ENCODE measurements at places on chromosomes 16 and 17.

DNA sequence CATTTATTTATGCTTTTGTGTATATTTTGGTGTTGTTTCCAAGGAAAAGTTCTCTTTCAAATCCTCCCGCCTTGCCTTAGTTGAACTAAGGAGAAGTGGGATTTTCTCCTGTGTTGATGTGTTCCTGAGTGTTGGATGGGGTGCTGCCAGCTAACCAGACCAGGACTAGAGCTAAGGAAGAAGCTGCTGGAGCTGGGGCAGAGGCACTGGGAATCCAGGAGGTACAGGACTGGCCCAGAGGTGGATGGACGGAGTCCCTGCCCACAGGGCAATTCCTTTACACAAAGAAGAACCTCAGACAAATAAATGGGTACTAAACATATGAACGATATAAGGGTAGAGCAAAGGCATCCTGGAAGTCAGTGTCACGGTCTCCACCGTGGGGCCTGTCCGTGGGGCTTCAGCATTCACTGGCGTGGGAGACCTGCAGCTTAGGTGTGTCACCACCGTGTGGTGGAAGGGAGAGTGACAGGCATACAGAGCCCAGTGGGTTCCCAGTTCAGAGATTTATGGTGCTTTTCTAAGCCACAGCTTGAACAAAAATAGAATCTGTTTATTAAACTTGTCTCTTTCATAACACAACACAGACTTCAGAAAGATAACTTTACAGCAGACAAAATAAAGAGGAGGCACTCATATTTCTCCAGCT is 270.7 kb downstream of the NTN1 start:
- no peak for DNase-seq

DNA sequence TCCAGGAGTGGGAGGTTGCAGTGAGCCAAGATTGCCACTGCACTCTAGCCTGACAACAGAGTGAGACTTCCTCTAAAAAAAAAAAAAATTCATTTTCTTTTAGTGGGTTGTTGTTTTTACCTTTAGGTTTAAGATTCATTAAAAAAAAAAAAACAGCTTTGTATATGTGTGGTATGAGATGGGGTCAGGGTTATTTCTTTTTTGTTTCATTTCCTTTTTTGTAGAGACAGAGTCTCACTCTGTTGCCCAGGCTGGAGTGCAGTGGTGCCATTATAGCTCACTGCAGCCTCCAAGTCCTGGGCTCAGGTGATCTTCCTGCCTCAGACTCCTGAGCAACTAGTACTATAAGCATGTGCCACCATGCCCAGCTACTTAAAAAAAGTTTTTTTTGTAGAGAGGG is 47.0 kb downstream of the BCAS3 start:
- no peak for DNase-seq

DNA sequence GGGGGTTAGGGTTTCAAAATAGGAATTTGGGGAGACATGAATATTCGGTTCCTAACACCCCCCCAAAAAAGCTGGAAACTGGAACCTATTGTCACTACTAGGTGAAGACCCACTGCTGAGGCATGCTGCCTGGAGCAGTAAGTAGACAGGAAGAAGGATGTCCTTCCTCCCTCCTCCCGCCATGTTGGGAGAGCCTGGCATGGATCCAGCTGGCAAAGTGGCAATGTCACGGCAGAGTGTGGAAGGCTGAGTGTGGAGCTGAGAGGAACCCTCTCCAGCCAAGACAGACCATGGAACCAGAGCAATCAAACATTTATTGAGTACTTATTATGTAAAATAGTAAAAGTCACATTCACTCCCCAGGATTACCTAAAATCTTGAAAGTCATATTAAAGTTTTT is 49.0 kb downstream of the CCDC182 start:
- no peak for DNase-seq

GRCh38 chr17:47179141-47179540 is 10.0 kb downstream of the CDC27 start:
- no peak for DNase-seq

GRCh38 chr17:42133461-42134041 is 10.9 kb downstream of the HSPB9 start:
- no peak for DNase-seq

GRCh38 chr16:2424061-2425007 is 4.9 kb upstream of the CCNF start:
- DNase-seq = no peak

DNA sequence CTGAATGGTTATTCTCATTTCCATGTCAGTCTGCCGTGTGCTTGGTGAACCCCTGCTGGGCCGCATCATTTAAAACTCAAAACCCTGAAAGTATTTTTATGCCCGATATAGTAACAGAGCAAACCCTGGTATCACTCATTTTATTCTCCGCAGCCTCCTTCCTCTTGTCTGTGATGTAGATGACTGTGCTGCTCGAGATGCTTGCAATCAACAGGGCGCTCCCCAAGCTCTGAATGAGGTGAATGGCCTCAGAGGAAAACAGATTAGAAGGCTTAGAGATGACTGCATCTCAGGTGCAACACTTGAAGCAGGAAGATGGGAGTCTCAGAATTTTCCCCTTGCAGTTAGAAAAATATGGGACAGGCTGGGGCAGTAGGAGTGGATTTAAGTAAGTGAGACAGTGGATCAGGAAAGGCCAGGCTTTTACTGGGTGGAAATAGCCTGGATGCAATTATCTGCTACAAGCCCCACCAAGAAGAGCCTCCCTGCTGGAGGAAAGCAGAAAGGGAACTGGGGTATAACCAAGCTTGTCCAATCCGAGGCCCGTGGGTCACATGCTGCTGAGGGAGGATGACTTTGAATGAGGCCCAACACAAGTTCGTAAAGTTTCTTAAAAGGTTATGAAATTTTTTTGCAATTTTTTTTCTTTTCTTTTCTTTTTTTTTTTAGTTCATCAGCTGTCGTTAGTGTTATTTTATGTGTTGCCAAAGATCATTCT is 166.9 kb downstream of the CDH13 start:
- no peak for DNase-seq

GRCh38 chr17:41681776-41682175 is 6.9 kb upstream of the EIF1 start:
- DNase-seq = no peak

DNA sequence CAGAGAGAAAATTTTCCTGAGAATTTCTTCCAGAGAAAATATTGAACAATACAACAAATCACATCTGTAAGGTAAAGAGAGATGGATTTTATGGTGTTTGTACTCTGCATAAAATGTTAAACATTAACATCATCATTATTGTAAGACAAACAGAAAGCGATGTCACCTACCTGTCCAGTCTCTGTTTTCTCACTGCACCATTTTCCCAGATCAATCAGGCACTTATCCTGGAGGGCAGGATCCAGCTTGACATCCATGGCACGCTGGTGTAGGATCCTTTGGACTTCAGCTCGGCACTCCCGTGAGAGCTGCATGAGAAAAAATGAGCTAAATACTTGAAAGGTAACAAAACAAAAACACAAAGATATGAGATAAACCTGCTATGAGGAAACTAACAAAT is 55.9 kb upstream of the CLEC18B start:
- DNase-seq = no peak

DNA sequence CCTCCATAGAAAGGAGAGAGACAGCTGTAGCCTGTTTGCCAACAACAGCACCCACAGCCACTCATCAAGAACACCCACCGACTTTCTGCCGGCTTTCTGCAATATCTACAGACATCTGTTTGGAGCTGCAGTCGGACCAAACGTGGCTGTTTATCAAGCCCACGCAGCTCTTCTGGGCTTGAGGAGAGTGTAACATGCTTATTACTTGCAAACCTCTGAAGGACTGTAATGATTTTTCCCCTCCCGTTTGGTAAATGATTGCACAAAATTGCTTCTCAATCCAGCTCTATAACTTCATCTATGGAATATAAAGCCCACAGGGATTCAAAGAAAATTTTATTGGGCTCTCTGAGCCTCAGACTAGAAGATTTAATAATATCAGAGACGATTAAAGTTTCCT is 100.5 kb downstream of the VAT1L start:
- no peak for DNase-seq

DNA sequence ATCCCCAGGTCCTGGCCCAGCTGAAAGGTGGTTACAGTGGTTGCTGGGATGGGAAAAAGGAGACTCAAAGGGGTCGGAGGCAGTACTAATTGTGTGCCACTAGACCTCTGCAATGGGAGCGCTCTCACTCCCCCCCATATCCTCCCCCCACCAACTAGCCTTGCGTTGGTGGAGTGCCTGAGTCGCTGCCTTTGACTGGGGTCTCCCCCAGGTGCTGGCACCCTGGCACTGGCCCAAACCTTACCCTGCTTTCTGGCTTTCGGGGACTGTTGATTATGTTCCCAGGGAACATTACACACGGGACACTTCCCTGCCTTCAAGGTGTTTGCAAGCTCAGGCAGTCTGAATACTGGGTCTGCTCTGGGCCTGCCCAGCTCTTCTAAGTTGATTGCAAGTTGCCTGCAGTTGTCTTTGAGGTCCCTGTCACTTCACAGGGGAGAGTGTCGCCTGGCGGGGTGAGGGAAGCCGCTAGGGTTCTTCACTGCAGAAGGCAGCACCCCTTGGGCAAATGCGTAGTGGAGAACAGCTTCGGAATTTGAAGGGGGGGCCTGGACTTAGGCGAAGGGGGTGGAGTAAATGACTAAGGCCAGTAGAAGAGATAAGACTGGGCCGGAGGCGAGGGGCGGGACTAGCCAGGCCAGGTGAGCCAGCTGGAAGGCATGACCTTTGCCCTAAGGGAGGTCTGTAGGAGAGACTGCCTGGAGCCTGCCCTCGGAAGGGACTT is 98.0 kb downstream of the RAB11FIP4 start:
- DNase-seq = no peak

- peak; percentile 45 for DNase-seq
Observed at GRCh38 chr17:27807567-27808470, 7.5 kb upstream of the NOS2 start.

- DNase-seq = no peak
Observed at GRCh38 chr17:7777017-7777416, 57.0 kb upstream of the KDM6B start.

GRCh38 chr17:8412089-8412488 is 14.5 kb upstream of the RNF222 start:
- DNase-seq = no peak

- DNase-seq = no peak
Observed at GRCh38 chr16:89478576-89479221, 11.7 kb downstream of the ANKRD11 start.

DNA sequence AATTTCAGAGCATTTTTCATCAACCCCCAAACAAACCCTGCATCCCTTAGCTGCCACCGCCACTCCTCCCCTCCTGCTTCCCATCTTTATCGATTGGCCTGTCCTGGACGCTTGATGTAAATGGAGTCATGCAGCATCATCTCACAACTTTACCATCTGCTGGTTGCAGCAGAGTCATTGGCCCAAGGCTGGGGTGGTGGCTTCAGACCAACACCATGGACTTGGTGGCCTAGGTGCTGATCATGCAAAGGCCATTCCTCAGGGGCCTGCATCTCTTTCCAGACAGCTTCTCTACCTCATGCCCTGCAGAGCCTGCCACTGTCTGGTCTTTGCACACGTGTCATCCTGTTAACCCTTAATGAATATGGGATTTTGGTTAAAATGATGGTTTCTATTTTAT is 73.4 kb downstream of the MPRIP start:
- no peak for DNase-seq

GRCh38 chr16:67278773-67279295 is 498 bp upstream of the PLEKHG4 start:
- DNase-seq = peak; percentile 20

GRCh38 chr16:58458606-58459343 is 41.2 kb upstream of the NDRG4 start:
- DNase-seq = no peak

- DNase-seq = no peak
Observed at GRCh38 chr17:14123619-14124278, 54.4 kb downstream of the COX10 start.

- no peak for DNase-seq
Observed at GRCh38 chr16:50740736-50741135, 1.1 kb upstream of the CYLD start.

DNA sequence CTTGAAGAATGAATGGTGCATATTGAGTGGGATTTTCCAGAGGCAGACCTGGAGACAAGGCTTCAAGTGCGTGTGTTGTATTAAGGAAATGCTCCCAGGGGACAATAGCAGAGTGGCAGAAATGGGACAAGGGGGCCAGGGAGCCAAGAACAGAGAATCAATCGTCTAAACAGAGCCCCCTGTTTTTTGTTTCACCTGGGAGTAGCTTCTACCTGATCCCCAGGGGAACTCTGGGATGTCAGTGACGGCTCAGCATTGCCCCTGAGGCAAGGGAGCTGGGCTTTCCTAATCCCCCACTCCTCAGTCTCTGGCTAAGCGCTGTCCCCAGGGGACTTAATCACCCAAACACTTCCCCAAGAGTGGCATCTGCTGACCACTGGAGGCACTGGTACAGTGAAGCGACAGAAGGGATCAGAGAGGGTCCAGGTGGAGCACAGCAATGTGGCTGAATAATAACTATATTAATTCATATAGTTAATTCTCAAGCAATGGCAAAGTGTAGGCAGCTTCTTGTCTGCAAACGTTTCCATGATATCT is 35.7 kb upstream of the C16orf78 start:
- DNase-seq = no peak

- DNase-seq = no peak
Observed at GRCh38 chr17:58246781-58247180, 8.4 kb downstream of the LPO start.

DNA sequence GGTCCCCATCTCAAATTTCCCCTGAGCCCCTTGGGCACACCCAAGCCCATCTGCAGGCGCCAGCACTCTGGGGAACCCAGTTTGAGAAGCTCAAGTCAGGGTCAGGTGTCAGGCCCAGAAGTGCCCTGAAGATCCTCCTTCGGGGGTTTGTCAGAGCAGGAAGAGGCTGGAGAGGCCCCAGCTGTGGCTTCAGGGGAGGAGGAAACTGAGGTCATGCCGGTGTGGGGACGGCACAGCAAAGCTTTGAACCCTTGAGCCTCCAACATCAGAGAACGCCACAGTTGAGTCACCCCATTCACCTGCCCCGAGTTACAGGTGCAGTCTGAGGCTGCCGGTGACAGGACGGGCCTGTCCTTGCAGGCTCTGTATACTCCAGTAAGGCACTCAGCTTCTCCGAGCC is 140.2 kb upstream of the CIBAR2 start:
- DNase-seq = no peak

- no peak for DNase-seq
Observed at GRCh38 chr16:20611975-20612481, 35.9 kb upstream of the ACSM2B start.

DNA sequence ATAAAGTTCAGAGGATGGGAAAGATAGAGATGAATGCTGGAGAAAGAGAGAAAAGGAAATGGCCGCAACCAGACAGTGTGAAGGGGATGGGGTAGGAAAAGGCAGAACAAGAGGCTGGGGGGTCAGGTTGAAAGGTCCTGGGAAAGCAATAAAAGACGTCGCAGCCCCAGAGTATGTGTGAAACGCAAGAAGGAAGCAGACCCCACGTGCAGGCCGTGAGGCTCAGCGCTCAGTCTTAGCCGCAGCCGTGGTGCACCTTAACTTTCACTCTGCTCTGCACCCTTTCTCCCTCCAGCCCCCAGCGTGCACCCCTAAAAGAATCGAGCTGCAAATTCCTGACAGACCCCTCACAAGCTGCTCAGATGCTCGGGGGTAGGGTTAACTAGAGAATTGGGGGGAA is 1.9 kb downstream of the DNAH17 start:
- no peak for DNase-seq

DNA sequence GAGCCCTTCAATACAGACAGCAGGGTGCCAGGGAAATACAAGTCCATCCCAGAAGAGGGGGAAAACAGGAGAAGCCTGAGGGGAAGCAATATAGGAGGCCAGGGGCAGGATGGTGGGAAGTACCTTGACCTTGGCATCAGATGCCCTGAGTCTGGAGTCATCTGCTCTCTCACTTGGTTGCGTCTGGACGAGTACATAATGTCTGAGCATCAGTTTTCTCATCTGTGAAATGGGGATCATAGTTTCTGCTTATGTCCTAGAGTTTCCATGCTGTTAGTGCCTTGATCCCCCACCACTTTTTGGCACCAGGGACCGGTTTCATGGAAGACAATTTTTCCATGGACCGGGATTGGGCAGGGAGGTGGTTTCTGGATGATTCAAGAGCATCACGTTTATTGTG is 2.3 kb downstream of the STAT5A start:
- DNase-seq = no peak
